ENCODE measurements at places on chromosomes 2 and 18.

- no peak for DNase-seq
These were observed 28.3 kb upstream of the GMPPA start for GRCh38 chr2:219470429-219470828.

DNA sequence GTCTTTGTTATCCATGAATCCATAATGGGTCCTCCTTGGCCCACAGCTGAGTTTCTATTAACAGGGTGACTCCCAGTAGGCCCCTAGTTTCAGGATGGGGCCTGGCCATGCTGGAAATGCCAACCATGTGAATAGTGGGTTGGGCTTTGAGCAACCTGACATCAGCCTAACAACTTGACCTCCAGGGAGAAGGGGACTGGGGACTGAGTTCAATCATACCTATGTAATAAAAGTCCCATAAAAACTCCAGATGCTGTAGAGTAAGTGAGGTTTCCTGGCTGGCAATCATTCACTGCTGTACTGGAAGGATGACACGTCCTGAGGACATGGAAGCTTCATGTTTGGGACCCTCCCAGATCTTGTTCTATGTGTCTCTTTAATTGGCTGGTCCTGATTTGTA, 7.9 kb downstream of the REV1 start:
- no peak for DNase-seq

DNA sequence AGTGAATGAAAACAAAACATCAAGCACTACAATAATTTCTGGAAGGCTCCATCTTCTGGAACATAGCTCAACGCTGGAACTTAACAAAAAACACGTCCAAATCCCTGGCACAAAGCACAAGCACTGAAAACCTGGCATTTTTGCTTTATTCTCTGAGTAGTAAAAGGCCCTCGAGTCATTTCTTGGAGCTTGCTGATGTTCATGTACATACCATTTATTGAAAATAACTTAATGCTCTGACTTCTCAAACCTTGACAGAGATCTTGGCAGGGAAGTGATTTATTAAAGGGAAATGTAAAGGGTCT, 76.5 kb upstream of the STK17B start:
- no peak for DNase-seq

- DNase-seq: no peak
These were observed 153.1 kb downstream of the INO80D start for GRCh38 chr2:205932861-205933260.

GRCh38 chr2:143468341-143468888, 339.2 kb downstream of the ARHGAP15 start:
- DNase-seq: no peak

- DNase-seq: no peak
These were observed 401.2 kb downstream of the TGIF1 start for GRCh38 chr18:3851159-3851558.

DNA sequence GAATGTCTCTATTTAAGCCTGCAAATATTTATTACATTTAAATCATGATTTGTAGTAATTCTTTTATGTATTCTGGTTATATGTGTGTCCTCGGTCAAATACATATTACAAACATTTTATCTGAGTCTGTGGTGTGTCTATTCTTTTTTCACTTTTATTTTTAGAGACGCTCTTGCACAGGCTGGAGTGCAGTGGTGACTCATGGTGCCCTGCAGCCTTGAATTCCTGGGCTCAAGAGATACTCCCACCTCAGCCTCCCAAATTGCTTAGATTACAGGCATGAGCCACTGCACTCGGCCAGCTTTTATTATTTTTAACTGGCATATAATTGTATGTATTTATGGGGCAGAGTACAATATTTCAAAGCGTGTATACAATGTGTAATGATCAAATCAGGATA, 47.5 kb downstream of the ARID5A start:
- no peak for DNase-seq

DNA sequence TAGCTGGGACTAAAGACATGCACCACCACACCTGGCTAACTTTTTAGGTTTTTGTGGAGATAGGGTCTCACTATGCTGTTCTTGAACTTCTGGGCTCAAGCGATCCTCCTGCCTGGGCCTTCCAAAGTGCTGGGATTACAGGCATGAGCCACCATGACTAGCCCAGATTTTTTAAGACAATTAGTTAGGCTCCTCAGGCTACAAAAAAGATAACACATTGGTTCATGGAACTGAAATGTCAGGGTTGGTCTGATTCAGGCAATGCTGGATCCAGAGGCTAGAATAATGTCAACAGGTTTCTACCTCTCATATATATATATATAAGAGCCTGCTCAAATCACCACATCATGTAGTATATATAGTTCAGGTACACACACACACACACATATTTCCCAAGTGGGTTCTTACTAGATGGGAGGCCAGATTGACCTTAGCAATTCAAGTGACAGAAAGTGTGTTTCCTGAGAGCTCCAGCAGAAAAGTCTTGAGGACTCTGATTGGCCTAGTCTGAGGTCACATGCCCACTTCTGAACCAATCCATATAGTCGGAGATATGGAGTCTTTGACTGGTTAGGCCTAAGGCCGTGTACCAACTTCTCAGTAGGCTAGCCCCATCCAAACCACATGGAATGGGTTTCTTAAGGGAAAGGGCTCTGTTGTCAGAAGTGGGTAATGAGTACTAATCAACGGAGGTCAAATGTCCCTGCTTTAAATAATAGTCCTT, 72.6 kb upstream of the LAPTM4A start:
- DNase-seq: no peak

DNA sequence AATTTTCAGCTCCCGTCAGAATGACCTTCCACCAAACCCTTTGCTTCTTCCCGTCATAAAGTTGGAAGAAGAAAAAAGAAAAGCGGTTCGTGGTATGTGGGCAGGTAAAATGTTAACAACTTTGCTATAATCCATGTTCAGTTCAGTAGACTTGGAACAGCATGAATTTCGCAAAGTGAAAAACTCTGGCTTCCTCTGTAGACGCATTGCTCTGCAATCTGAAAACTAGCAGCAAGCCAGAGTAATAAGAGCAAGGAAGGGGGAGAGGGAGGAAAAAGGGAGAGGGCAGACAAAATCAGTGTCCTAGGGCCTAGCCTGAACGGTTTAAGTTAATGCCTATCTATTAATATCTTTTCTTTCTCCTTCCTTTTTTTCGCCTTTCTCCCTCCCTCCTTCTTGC, 26.7 kb upstream of the CHRNA1 start:
- no peak for DNase-seq

DNA sequence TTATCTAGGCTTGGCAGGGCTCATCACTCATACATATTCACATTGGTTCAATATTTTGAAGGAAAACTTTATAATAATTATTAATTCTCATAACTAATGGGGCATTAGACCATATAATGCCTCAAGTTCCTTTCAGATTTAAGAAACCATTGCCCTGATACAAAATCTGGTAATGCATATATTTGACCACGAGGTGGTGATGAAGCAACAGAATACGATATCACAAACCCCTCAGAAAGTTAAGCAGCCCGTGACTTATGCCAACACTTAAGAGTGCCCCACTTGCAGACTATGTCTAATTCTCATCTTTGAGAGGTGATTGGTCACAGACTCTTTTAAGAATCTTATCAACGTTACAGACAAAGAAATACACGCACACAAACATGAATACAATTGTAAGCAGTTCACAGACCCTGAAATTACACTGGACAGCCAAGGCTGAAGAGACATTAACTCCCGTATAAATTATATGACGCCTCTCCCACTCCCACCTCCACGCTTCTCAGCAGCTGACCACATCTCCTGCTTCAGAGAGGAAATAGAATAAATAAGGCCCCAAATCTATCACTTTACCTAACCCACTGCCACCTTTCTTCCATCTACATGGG, 20.7 kb upstream of the DNAH6 start:
- DNase-seq: peak; percentile 43

DNA sequence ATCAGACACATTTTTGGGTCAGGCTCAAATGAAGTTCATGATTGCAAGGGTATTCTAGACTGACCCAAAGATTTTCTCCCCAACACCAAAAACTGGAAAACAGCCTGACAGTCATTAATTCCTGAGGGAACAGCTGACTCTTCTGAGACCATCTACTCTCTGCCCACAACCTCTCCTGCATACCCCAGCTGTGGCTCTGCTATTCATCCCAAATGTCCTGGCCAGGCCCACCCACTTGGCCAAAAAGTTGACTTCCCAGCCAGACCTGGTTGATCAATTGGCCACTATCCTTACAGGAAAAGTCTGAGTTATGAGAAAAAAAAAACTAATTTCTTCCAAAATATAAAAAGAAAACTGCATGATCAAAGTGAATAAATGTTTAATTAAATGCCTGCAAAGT, 103.8 kb upstream of the ST3GAL5 start:
- no peak for DNase-seq

- no peak for DNase-seq
These were observed 166.9 kb downstream of the ARHGAP15 start for GRCh38 chr2:143296089-143296488.

GRCh38 chr18:42038936-42039335, 83.9 kb downstream of the PIK3C3 start:
- DNase-seq: no peak

DNA sequence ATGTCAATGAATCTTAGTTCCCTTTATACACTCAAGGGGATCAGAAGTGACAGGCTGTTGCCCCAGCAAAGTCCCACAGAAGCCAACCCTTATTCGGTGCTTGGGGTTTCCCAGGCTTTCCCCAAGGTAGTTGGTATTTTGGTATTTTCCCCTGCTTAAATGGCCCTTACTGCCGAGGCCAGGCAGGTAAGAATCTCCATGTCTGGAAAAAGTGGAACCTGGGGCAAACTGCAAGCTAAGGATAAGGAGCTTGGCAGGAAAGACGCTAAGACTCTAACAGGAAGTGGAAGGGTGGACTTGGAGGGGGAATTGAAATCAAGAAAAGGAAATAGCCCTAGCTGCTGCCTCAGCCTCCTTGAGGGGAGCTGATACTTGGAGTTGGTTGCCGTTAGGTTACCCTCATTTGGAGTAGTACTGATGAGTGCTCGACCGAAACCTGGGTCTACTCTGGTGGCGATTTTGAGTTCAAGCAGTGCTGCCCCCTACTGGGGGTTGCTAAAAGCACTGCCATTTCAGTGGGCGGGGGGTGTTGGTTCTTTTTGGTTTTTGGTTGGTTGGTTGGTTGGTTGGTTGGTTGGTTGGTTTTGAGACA, 3.3 kb upstream of the GPBAR1 start:
- peak; percentile 31 for DNase-seq

GRCh38 chr2:120314690-120315366, 31.1 kb upstream of the INHBB start:
- DNase-seq: no peak

- DNase-seq: no peak
These were observed 1110.6 kb upstream of the ACVR2A start for GRCh38 chr2:146734042-146734820.

DNA sequence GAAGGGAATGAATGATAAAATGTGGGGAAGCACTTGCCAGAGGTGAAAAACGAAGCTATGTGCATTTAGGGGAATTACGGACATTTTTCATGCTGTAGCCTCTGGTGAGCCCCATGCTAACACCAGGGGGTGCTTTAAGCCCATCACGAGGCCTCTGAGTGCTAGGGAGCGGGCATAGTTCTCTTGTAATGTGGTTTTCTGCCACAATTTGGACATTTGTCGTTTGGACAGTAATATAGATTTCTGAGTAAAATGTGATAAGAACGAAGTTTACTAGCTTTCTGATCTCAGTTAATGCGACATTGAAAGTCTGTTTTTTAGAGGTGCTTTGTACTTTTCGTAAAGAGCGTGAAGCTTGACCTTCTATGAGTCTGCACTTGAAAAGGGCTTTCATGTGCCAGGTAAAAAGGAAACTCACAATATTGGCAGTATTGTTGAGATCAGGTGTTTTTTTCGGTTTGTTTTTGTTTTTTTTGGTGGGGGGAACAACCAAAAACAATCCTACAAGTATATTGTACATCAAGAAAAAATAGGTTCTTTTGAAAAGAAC, 50.6 kb downstream of the TRAF3IP1 start:
- peak; percentile 41 for DNase-seq

- no peak for DNase-seq
These were observed 129.0 kb upstream of the PARD3B start for GRCh38 chr2:204416236-204416635.

DNA sequence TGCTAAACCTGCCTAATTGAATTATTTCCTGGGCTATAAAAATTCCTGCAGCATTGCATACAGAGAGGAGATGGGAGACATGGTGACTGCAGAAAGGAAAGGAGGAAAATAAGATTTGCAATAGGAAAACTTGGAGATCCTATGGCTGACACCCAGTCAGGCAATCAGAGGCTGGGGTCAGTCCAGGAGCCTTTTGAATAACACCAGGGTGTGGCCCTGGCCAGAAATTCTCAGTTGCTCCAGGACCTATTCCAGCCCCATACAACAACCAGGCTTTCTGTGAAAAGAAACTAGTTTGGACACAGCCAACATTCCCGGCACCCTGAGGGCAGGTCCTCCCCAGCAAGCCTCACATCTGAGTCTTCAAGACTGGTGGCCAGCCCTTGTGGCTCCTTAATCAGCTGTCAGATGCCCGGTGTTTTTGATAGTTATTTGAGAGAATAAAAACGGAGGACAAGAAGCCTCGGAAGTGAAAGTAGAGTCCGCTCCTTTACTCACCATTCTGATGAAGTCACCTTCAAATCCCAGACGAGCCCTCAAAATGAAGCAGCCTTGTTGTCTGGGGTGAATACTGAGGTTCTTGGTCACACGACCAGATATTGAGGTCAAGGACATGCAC, 31.1 kb upstream of the GMCL1 start:
- no peak for DNase-seq

DNA sequence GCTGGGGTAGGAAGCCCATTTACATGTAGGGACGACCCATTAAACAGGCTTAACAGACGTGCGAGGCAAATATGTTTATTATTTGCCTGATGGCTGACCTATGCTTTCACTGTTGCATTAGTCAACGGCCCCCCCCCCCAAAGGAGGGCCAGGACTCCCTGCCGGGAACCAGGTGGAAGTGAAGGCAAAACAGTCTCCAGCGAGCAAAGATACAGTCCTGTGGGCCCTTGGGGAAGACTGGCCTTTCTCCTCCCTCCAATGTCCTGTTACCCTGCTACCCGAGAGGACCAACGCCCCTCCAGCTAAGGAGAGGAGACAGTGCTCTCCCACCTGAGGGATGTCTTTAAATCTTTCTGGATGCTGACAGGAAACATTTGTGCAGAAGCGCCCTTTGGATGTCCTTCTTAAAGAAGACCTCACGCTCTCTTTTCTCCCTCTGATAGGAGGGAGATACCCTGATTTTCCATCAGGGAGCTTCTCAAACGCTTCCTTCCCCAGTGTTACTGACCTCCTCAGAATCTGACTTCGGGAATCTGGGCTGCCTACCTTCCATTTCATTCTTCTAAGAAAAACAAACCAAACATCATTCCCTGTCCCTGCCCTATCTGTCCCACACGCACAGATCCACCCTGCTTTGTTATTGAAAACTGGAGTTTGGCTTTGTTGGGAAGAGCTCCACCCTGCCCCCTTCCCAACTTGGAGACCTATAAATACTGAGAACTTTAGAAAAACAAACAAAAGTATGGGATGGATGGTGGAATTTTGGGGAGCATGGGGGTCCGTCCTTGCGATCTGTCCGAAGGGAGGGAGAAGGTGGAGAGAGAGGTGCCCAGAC, 135.9 kb upstream of the SIX3 start:
- no peak for DNase-seq

- no peak for DNase-seq
These were observed 220.3 kb downstream of the C1D start for GRCh38 chr2:67842375-67842959.
